Adrenal gland (tissue), 19 donors: ENCODE measurements at places on chromosomes 16 and 17. TPM values are rescaled to one million over a fixed set of nuclear protein-coding genes. Genes with fewer than 3 reads are reported as not detected.

The TBC1D3G gene
- polyA plus RNA-seq: not detected

The SLC6A4 gene
- 0.08 TPM for polyA plus RNA-seq

The KRT15 gene
- polyA plus RNA-seq: 0.64 TPM

The BIRC5 gene
- polyA plus RNA-seq: 0.32 TPM

The SDR42E2 gene
- not detected for polyA plus RNA-seq

The SOST gene
- polyA plus RNA-seq: not detected

The KRT32 gene
- not detected for polyA plus RNA-seq

The KRTAP9-2 gene
- polyA plus RNA-seq: not detected

The PRDM7 gene
- not detected for polyA plus RNA-seq

The SLC38A8 gene
- not detected for polyA plus RNA-seq

The COQ7 gene
- 16.2 TPM for polyA plus RNA-seq

The ARL6IP1 gene
- 55.3 TPM for polyA plus RNA-seq

The SDK2 gene
- polyA plus RNA-seq: 0.88 TPM

The ENO3 gene
- polyA plus RNA-seq: 2.5 TPM

The EPX gene
- polyA plus RNA-seq: not detected

The TP53TG3C gene
- not detected for polyA plus RNA-seq

The ABAT gene
- 26.1 TPM for polyA plus RNA-seq

The ASIC2 gene
- 0.30 TPM for polyA plus RNA-seq

The CLEC18B gene
- polyA plus RNA-seq: 0.57 TPM

The TBKBP1 gene
- 63.9 TPM for polyA plus RNA-seq

The TMEM220 gene
- polyA plus RNA-seq: 27.6 TPM

The NPIPB8 gene
- polyA plus RNA-seq: not detected

The CD2BP2 gene
- 95.6 TPM for polyA plus RNA-seq

The LRRC36 gene
- polyA plus RNA-seq: 0.24 TPM

The NOXO1 gene
- polyA plus RNA-seq: 1.3 TPM

The NPIPB5 gene
- 189 TPM for polyA plus RNA-seq

The ZNF232 gene
- polyA plus RNA-seq: 4.9 TPM

The GLP2R gene
- polyA plus RNA-seq: 0.24 TPM

The UTP4 gene
- polyA plus RNA-seq: 50.8 TPM

The CACNA1H gene
- polyA plus RNA-seq: 36.2 TPM

The OR4D1 gene
- polyA plus RNA-seq: not detected

The PRAC2 gene
- polyA plus RNA-seq: not detected

The ZNF205 gene
- 3.8 TPM for polyA plus RNA-seq

The CNGB1 gene
- 0.99 TPM for polyA plus RNA-seq

The ABCA8 gene
- 21.2 TPM for polyA plus RNA-seq

The CDK5R1 gene
- polyA plus RNA-seq: 3.0 TPM

The PLK1 gene
- polyA plus RNA-seq: 2.6 TPM

The NPIPA5 gene
- polyA plus RNA-seq: 169 TPM

The SLC52A1 gene
- polyA plus RNA-seq: 0.24 TPM

The CIITA gene
- polyA plus RNA-seq: 4.4 TPM

The BEAN1 gene
- 0.16 TPM for polyA plus RNA-seq

The TEX14 gene
- polyA plus RNA-seq: 0.24 TPM

The KRTAP4-1 gene
- not detected for polyA plus RNA-seq

The SMIM36 gene
- not detected for polyA plus RNA-seq

The IGFALS gene
- 0.67 TPM for polyA plus RNA-seq

The KRTAP1-1 gene
- polyA plus RNA-seq: not detected

The ALOX15B gene
- polyA plus RNA-seq: 1.1 TPM

The TPSAB1 gene
- polyA plus RNA-seq: 0.48 TPM

The ZNF469 gene
- 0.18 TPM for polyA plus RNA-seq

The CA4 gene
- polyA plus RNA-seq: 15.3 TPM

The NATD1 gene
- 3.0 TPM for polyA plus RNA-seq

The ALG1 gene
- 19.2 TPM for polyA plus RNA-seq

The KRT13 gene
- 18.6 TPM for polyA plus RNA-seq

The TP53TG3B gene
- polyA plus RNA-seq: 0.07 TPM

The CDH13 gene
- 3.3 TPM for polyA plus RNA-seq

The IFI35 gene
- 91.4 TPM for polyA plus RNA-seq

The CLEC19A gene
- not detected for polyA plus RNA-seq
